SW480 (cell line): ENCODE measurements at places on chromosomes 1 and 21.
A peak's percentile ranks its signal among the peaks of the same experiment; 100 is the strongest.

DNA sequence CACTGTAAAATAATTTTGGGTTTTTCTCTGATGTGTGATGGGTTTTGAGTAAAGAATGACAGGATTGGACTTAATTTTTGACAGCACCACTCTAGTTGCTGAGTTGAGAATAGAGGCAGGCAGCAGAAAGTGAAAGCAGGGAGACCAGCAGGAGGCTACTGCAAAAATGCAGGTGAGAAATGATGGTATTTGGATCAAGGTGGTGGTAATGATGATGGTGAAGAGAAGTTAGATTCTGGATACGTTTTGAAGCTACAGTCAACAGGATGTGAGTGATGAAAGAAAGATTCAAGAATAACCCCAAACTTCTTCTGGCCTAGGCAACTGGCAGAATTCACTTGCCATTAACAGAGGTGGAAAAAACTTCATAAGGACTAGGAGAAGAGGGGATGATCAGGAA lies 14.8 kb upstream of the AK5 start:
- no peak for DNase-seq

DNA sequence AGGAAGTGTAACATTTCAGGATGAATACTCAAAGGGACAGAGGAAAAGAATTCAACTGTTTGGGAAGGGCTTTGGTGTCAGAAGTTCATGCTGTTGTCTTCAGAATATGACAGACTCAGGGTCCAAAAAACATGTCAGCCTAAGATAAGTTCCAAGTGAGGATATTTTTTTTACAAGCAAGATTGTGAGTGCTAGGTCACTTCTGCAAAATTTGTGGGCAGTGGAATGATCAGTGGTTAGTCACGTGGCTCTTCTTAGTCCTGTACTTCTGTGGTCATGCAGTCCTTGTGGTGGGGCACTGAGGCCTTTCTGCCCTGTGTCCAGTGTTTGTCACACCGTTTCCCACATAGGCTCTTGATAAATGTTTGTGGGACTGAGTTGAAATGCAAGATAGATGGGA lies 5.2 kb downstream of the RGL1 start:
- no peak for DNase-seq

DNA sequence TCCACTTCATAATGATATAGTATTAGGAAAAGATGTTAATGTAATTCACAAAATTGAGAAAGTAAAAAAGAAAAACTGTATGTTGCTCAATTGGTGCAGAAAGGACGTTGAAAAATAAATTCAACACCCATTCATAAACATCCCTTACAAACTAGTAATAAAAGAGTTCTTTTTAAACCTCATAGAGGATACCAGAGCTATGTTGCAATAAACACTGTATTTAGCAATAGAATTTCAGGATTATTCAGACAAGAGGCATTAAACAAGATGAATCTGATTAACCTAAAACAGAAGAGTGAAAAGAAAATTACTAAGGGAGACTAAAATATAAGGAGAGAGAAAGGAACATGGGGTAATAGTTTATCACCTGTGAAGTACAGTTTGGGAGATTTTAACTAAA lies 154.8 kb downstream of the NTPCR start:
- DNase-seq: no peak

GRCh38 chr1:180177931-180178330 lies 23.3 kb downstream of the QSOX1 start:
- DNase-seq: no peak

DNA sequence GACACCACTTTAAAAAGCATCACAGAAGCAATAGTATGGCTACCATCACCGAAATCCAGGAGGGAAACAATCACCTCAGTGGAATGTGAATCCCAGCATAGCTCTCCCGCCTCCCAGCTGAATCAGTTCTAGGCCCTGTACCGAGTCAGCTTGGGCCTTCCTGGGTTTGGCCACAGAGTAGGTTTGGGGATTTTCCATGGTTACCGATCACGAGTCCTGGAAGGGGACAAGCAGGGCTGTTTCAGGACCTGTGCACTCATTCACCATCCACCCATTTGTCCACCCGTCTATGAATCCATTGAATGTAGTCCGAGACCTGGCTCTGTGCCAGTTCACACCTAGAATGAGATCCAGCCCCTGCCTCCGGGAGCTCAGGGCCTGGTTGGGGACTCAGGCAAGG lies 94.2 kb downstream of the ARHGEF10L start:
- DNase-seq: no peak

DNA sequence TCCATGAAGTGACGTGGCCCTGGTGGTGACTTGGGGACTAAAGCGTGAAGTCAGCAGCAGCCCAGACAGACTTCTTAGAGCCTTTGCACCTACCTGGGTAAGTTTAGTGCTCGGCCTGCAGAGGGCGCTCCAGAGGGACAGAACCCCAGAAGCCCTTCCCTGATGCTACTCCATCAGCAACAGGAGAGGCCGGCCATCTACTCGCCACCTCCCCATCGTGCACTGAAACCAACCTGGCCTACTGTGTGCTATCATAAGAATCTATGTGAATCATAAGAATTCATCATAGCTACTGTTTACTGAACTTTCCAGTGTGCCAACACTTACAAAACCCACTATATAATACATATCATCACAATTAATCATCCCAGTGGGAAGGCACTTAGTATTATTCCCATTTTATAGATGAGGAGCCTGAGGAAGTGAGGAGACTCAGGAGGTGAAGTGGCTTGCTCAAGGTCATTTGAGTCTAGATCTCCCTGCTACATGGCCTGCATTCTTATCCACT lies 7.9 kb upstream of the EDN2 start:
- DNase-seq: peak; percentile 50

- DNase-seq: no peak
Measured at GRCh38 chr1:204077979-204078696, 5.2 kb downstream of the SOX13 start.

DNA sequence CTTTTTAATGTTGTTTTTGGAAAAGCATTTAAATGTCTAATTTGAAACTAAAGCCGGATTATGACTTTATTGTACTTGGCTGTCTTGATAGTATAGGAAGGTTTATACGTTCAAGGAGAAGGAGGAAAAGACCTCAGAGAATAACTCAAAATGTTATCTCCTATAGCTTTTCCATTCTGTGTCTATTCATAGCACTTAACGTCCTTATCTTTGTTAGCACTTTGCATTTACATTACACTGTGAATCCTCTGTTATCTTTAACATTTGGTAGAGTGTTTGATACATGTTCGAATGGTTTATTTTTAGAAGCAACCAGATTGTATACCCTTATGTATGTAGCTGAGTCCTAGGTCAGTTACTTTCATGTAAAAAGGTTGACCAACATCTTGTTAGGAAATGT lies 50.8 kb upstream of the PODN start:
- DNase-seq: no peak

- DNase-seq: no peak
Measured at GRCh38 chr1:39283858-39284257, 79.4 kb downstream of the MACF1 start.

GRCh38 chr1:114111731-114112641 lies 41.7 kb downstream of the SYT6 start:
- no peak for DNase-seq

DNA sequence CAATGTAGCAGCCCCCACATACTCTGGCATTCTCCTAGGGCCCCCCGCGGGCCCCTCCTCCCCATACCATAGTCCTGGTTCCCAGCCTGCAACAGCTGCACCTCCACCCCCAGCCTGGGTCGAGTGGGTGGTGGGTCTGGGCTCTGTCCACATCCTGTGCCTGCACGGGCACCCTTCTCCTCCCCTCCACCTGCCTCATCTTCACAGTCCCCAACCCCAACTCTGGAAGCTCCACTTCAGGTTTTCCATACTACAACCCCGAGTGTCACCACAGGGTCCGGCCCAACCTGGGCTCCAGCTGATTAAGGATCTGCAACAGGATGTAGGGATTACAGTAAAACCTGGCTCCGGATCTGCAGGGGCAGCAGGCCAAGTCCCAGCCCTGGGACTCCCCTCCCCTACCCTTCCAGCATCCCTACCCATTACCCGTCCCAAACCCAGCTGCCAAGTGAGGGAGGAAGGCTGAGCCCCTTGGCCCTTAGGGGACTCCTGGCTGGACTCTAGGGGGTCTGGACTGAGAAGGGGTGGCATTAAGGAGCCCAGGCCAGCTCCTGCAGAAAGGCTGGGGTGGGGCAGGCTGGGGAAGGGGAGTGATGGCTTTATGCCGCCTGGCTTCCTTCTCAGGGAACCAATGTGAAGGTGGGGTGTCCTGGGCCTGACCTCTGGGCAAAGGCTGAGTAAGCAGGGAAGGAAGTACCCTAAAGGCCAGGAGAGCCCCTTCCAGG lies 116.8 kb downstream of the CASZ1 start:
- DNase-seq: peak; percentile 52

GRCh38 chr1:158153746-158154444 lies 26.8 kb upstream of the CD1D start:
- no peak for DNase-seq

DNA sequence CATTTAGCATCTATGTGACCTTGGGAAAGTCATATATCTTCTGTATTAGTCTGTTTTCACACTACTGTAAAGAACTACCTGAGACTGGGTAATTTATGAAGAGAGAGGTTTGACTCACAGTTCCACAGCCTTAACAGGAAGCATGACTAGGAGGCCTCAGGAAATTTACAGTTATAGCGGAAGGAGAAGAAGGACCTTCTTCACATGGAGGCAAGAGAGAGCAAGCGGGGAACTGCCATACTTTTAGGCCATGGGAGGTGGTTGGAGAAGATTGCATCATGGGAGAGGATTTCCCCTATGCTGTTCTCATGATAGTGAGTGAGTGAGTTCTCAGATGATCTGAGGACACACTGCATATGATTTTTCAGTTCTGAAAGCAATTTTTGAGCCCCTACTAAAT lies 87.9 kb downstream of the CLEC20A start:
- no peak for DNase-seq

DNA sequence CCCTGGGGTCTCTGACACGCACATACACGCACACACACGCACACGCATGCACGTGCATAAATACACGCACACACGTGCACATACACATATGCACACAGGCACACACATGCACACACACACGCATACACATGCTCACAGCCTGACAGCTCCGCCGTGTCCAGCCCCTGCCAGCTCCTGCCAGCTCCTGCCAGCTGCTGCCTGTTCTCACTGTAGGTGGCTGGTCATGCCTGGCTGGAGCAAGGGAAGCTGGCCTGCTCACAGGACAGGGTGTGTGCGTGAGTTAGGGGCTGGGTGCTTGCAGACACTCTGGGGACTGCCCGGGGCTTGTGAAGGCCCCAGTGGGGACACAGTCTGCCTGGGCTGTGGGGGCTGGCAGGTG lies 4.9 kb downstream of the PLCH2 start:
- no peak for DNase-seq

- no peak for DNase-seq
Measured at GRCh38 chr1:64315402-64315801, 112.0 kb downstream of the UBE2U start.

DNA sequence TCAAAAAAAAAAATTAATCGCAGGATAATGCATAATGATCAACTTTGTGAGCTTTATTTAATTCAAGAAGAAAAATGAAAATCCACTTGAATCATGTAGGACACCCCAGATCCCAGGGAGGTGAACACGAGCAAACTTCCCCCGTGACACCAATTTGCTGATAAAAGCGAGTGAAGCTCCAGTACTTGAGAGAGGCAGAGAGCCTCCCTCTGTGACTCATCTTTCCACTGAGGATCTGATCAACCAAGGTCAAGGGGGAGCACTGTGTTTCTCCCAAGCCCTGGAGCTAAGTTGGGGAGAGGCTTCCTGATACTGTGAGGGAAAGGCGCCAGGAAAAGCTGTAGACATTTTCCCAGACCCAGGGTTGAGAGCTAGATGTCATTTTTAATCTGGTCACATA lies 160.9 kb downstream of the SLC44A5 start:
- no peak for DNase-seq

DNA sequence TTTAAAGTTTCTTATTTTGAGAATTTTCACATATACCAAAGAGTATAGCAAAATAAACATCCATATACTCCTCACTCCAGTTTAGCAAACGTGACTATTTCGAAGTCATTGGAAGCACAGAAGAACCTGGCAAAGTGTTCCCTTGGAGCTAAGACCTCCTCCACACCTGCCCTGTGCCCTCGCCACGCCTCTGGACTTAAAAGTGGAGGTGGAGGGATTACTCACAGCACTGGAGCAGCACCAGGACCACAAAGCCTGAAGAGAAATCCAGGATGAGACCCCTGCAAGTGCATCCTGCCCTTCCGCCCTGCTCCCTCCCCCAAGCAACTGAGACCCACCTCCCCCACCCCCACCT lies 436 bp downstream of the CHI3L1 start:
- DNase-seq: no peak

GRCh38 chr1:8090241-8090702 lies 64.2 kb upstream of the ERRFI1 start:
- no peak for DNase-seq

DNA sequence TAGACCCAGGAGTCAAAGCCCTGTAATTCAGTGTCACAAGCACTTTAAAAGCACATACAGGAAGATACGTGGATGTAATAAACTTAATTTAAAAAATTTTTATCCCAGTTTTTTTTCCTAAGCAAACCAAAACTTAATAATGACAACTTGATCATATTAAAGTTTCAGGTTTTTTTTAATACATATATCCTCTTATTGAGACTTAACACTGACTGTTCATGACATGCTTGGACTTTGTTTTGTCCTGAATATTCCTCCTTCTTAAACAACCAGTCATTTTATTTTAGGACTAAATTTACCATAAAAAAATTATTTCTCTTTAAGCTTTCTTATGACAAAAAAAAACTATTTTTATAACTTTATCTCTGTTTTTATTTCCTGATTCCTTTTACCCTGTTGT lies 64.1 kb downstream of the WDR4 start:
- DNase-seq: no peak

DNA sequence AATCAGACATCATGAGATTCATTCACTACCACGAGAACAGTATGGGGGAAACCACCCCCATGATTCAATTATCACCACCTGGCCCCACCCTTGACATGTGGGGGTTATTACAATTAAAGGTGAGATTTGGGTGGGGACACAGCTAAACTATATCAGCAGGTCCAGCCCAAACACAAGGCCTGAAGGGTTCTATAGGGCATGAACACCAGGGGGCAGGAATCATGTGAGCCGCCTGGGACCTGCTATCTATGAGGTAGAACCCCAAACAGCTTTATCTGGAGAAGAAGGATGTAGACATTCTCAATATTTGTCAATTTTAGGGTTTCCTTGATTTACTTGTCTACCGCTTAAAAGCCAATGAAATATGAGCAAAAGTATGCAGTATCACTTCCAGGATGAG lies 294.9 kb upstream of the DEPDC1 start:
- no peak for DNase-seq

- DNase-seq: no peak
Measured at GRCh38 chr1:18676332-18676781, 45.7 kb downstream of the PAX7 start.
